Left kidney (tissue), 8 donors: ENCODE measurements at places on chromosomes 3 and 15.

GRCh38 chr15:51267051-51267702 lies 71.2 kb downstream of the CYP19A1 start:
- DNase-seq, result no peak

DNA sequence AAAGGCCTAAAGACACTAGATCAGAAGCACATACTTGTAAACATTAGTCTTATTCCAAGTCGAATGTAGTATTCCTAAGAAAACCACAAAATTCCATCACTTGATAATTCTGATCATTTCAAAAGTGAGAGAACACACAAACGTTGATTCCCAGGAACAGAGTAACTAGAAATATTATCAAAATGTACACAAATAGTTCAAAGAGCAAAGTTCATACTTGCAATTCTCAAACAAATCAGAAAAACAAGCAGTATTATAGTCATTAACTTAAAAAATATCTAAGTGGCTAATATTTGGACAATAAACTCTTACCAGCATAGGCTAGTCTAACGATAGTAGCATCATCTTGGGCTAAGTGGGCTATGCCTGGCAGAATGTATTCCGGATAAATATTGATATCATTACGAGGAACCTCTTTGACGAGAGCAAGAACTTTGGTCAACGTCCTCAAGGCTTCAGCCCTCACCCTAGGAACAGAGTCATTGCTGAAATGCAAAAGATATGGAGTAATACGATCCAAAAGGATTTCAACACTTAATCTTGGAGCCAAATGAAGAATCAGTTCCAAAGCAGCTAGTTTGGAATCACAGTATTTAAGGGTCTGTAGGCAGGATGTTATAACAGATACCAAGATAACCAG lies 13.3 kb downstream of the PIK3R4 start:
- no peak for DNase-seq

- no peak for DNase-seq
These were observed 72.3 kb upstream of the THRB start for GRCh38 chr3:24566927-24567326.

GRCh38 chr3:71504250-71505036 lies 79.1 kb downstream of the FOXP1 start:
- no peak for DNase-seq

GRCh38 chr3:161700998-161701397 lies 204.4 kb downstream of the OTOL1 start:
- DNase-seq, result no peak
